B cell (primary cell): ENCODE measurements at places on chromosomes 12 and 14. TPM values are rescaled to one million over a fixed set of nuclear protein-coding genes. Genes with fewer than 3 reads are reported as not detected.

GRCh38 chr14:22460461-22461195 lies 128.4 kb downstream of the DAD1 start:
- H3K36me3 ChIP-seq, result no peaks in the 10 kb centered on the region
- H3K27ac ChIP-seq, result no peak overlapping the region
- no peak overlapping the region for H3K4me3 ChIP-seq

DNA sequence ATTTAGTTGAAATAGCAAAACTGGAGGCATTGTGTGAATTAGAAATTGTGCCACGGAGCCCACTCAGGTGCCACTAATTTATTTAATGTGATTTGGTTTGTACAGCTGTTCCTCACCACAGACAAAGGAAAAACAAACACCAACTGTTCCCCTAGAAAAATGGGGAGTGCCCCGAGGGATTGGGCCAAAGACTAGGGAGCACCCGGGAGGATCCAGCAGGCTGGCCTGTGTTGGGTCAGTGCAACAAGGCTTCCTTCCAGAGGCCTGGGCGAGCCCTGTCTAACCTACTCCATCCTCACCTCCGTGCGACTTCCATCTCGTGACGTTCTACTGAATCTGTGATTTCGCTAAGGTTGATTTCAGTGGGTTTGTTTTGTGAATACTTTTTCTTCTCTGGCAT lies 206.2 kb downstream of the CHST11 start:
- no peaks in the 10 kb centered on the region for H3K27me3 ChIP-seq
- H3K4me3 ChIP-seq, result no peak overlapping the region
- H3K36me3 ChIP-seq, result peaks cover 6% of the 10 kb centered on the region
- peaks cover 5% of the 10 kb centered on the region for H3K4me1 ChIP-seq

DNA sequence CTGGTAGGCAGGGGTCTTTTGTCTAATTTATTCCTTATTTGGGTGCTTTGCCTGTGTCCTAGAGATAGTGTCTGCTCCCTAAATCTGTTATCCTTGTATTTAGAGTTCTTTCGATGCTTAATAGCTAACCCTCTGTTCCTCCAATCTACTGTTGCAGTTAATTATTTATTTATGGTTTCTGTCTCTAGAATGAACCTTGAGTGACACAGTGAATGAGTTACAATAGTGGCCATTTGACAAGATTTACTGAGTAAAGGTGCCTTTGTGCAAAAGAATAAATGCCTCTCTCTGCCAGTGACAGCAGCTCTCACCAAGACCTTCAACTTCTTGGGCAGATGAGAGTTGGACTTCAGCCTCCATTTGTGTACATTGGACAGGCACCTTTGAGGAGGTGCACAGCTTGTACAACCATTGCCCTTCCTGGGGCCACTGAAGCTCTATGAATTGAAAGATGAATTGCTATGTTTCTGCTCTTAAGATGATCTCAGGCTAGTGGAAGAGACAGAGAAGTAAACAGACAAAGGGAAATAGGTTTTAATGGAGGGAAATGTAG lies 165.9 kb downstream of the DERA start:
- H3K4me3 ChIP-seq, result no peak overlapping the region
- no peak overlapping the region for H3K27ac ChIP-seq
- H3K27me3 ChIP-seq, result no peaks in the 10 kb centered on the region
- no peaks in the 10 kb centered on the region for H3K4me1 ChIP-seq
- DNase-seq, result no peak

GRCh38 chr12:21528953-21529352 lies 2.9 kb downstream of the SPX start:
- peaks cover 9% of the 10 kb centered on the region for H3K4me1 ChIP-seq
- no peak overlapping the region for H3K4me3 ChIP-seq
- H3K27ac ChIP-seq, result no peak overlapping the region
- no peak for DNase-seq
- H3K36me3 ChIP-seq, result no peaks in the 10 kb centered on the region

DNA sequence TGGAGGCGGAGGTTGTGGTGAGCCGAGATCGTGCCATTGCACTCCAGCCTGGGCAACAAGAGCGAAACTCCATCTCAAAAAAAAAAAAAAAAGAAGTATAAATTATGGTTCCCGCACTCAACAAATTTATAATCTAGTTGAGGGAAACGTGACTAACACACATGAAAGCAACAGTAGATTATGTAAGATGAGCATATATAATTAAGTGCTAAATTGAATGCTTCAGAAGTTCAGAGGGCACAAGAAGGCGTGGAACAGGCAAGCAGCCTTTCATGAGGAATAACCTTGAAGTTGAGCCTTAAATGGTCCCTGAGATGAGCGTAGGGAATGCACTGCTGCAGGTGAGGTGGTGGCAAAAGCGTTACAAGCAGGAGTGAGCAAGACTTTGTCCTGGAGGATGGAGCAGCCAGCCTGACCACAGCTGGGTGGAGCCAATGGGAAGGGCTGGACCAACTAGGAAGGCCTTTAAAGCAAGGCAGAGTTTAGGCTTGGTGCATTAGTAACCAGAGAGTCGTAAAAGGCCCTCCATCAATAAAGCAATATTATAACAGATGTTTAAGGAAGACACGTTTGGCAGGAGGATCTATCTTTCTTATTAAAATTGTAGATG lies 30.6 kb upstream of the TUBA1A start:
- no peaks in the 10 kb centered on the region for H3K27me3 ChIP-seq
- H3K4me1 ChIP-seq, result no peaks in the 10 kb centered on the region
- H3K4me3 ChIP-seq, result no peak overlapping the region
- no peaks in the 10 kb centered on the region for H3K36me3 ChIP-seq
- no peak for DNase-seq

Gene KLHL33
- 0.20 and 0.27 TPM in 2 replicates for total RNA-seq

DNA sequence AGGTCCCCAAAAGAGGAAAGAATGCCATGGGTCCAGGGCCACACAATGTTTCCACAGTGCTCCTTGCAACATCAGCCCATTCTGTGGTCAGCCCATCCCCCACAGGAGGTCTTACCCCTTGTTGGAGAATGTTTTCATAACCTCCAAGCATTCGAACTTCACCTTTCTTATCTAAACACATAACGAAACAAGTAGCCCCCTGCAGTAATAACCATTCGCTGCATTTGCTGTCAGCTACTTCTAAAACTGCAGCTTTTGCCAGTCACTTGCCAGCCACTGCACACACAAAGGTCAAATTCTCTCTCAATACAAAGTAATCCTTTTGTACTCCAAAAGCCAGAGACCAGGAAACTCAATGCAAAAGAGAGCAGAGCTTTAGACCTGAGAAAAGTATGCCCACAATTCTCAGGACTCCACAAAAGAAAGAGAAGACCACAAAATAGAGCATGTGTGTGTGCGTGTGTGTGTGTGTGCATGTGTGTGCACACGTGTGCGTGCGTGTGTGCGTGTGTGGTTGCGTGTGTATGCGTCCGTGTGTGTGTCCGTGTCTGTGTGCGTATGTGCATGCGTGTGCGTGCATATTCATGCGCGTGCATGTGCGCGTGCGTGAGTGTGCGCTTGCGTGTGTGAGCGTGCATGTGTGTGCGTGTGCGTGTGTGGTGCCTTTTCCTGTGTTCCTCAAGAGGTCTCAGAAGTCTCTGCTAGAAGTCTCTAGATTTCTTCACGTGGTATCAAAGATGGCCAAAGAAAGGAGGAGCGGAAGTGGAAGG lies 31.7 kb upstream of the NINJ2 start:
- H3K27me3 ChIP-seq, result no peaks in the 10 kb centered on the region
- no peak overlapping the region for H3K4me3 ChIP-seq
- H3K4me1 ChIP-seq, result peaks cover 17% of the 10 kb centered on the region
- no peak overlapping the region for H3K27ac ChIP-seq
- H3K36me3 ChIP-seq, result no peaks in the 10 kb centered on the region
- no peak for DNase-seq
